AG09309 (cell line): ENCODE measurements at places on chromosomes 3 and 15.

DNA sequence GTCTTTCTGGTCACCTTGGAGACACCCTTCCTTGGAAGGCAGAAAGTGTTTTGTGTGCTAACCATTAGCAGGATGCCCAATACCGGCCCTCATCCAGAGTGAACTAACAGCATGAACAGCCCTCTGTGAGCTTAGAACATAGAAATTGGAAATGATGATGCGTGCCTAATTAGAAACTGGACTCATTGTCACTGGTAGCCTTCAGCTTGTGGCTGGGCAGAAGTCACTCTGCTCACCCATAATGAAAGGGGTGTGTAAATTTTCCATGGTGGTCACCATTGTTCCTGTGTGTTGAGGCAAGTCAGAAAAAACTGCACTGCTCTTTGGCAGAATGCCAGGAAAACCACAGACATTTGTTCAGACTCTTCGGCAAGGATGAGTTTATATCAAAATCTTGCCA is 74.7 kb upstream of the CNTN4 start:
- DNase-seq: no peak

DNA sequence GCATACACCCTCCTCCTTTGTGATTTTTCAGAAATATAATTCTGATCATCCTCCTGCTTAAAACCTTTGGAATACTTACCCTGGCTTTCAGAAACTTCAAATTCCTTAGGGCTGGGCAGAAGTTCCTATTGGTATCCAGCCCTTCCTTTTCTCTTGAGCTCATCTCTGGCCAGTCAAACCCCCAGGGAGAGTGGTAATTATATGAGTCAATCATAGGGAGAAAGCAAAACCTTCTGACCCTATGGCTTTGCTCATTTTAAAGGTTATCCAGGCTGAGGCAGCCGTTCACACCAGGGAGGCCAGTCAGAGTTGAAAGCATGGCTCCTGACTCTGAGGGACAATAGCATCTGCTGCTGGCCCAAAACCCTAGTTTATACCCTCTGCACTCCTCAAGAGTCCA is 23.9 kb upstream of the CTNNB1 start:
- no peak for DNase-seq

- DNase-seq: no peak
Observed at GRCh38 chr3:133997871-133998635, 31.7 kb downstream of the SLCO2A1 start.

DNA sequence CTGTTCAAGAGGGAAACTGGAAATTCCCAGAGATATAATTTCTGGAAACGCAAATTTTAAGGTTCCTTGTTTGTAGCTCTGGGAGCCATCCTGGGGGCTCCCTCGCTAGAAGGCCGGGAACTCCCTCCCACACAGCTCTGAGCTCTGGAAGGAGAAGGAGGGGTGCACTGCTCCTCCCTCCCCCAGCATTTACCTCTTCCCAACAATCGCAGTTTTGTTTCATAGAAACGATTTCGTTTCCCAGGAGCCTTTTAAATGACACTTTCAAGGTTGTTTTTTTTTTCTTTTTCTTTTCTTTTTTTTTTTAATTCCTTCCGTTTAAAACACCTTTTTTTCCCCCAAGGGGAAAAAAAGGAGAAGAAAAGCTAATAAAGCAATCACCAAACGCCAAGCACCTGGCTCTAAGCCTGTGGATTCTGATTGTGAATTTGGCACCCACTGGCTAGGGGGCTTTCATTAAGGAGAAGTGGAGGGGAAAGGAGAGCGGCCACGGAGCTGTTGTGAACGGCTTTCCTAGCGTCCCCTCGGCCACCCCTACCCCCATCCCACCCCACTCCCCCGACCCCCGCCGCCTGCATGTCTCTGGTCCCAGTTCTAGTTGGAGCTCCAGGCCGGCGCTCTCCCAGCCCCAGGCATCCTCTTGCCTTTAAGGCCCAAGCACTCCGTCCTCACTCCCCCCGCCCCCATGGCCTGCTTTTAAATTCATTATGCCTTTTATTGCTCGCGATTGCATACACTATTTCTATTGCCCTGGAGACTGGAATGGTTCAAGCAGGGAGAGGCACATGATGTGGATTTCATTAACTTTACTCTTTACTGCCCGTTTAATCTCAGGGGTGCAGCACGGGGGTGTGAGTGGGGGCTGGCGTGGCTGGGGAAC is 13.6 kb upstream of the CCDC33 start:
- no peak for DNase-seq

DNA sequence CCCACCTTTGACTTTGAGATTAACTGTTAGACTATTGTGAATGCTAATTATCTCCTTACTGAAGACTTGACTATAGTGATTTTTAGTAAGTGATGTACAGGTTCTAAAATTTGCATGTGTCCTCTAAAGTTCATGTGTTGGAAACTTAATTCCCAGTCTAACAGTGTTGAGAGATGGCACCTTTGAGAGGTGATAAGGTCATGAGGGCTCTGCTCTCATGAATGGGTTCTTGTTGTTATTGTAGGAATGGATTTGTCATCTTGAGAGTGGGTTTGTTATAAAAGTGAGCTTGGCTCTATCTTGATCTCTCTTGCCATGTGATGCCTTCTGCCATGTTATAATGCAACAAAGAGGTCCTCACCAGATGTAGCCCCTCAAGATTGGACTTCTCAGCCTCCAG is 18.9 kb upstream of the LMOD3 start:
- no peak for DNase-seq

- DNase-seq: no peak
Observed at GRCh38 chr3:53501178-53501577, 6.8 kb downstream of the CACNA1D start.

GRCh38 chr3:151213881-151214280 is 10.9 kb upstream of the GPR171 start:
- no peak for DNase-seq

GRCh38 chr3:194736896-194737600 is 51.4 kb downstream of the FAM43A start:
- no peak for DNase-seq

GRCh38 chr3:23565041-23565775 is 240.5 kb upstream of the UBE2E1 start:
- DNase-seq: no peak

DNA sequence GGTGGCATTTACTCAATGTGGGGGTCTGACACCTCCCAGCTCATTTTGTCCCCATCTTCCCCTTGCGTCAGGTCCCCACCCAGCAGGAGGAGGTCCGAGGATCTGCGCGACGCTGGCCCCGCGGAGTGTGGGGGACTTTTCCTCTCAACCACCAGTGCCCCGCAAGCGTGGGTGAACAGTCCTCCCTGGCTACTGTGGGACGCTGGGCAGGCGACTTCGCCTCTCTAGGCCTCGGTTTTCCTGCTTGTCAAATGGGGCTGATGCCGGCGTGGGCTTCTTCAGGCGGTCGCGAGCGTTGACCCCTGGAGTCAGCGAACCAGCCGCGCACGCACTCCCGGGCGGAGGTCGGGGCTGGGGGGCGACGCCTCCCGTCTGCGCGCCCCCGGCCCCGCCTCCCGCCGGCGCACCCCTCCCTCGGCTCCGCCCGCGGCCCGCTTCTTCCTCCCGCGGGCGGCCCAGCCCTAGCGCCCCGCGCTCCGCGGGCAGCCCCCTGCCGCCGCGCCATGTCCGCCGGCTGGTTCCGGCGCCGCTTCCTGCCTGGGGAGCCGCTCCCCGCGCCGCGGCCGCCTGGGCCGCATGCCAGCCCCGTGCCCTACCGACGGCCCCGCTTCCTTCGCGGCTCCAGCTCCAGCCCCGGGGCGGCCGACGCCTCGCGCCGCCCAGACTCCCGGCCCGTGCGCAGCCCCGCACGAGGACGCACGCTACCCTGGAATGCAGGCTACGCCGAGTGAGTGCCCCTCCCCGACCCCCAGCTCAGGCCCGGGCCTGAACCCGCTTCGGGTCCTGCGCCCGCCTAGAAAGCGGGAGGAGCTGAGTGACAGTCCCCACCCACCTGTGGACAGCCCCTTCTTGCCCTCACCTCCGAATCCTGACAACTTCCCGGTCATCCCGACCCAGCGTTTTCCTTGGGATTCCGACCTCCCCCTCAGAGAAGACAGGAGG is at the start of gene PPM1M:
Gene PPM1M (plus strand): TSS at position 438 of the 942 bp plus-strand sequence. CDS start 66 bp downstream, at position 504.
- no peak for DNase-seq

- no peak for DNase-seq
Observed at GRCh38 chr3:58120075-58120812, 90.5 kb downstream of the DNASE1L3 start.

DNA sequence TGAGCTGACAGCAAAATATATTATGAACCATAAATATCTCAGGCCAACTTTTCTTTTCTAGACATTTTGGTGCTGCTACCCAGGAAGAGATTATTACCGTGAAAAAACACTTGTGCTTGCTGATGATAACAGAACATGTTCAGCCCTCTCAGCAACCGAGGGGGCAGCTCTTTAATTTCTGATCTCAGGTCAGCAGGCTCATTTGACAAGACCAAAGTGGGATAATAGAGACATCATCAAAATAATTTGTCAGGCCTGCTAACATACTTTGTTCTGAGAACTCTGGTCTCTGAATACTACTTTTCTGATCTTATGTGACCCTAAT is 645.9 kb upstream of the KCNMB2 start:
- no peak for DNase-seq

- DNase-seq: no peak
Observed at GRCh38 chr3:186193534-186194450, 84.9 kb upstream of the ETV5 start.

DNA sequence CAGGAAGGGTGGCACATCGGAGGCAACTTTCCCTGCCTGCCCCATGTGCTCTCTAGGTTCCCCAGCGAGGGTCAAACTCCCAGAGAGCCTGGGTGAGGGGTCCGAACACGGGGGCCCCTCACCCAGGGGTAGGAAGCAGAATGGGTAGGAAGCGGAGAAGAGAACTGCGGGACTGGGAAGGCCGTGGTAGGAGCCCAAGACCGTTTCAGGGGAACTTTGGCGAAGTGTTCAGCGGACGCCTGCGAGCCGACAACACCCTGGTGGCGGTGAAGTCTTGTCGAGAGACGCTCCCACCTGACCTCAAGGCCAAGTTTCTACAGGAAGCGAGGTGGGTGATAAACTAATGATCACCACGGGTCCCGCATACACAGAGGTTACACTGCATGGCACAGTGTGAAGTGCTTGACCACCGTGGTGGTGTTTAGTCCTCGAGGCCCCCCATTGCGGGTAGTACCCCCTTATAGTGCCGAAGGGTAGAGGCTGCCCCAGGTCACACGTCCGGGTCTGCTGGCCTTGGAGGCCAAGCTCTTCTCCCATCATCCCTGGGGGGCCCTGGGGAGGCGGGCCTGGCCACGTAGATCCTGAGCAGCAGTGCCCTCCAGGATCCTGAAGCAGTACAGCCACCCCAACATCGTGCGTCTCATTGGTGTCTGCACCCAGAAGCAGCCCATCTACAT is 8.3 kb downstream of the FES start:
- no peak for DNase-seq

- DNase-seq: no peak
Observed at GRCh38 chr3:85427467-85427866, 468.7 kb downstream of the CADM2 start.

DNA sequence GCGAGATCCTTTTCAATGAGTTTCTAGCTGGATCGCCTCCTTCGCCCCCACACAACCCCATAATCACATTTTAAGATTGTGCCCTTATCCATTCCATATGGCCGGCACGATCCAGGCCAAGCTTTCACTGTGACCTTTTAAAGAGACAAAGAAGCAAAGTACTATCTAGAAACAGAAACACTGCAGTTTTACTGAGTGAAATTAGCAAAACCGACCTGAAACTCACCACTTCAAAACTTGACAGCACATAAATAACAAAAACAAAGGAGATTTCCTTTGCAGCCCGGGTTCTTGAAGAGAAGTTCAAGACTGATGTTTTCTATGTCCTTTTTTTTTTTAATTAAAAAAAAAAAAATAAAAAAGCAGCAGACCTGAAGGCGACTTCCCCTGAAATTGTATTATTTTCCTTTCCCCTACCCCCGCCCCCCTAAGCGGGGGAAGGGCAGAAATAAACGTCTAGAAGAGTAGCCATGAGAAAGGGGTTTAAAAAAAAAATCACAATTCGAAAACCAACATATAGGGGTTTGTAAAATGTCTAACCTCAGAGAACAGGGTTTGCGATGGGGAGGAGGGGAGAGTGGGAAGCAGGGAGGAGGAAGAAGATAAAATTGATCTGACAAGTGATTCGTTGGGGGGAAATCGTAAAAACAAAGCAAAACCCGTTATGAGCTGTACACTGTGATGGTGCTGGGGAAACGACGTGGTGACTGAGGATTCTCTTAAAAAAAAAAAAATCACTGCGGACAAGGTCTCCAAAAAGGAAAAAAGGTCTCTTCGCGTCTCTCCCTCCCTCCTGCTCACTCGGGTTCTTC is 1.5 kb downstream of the SATB1 start:
- no peak for DNase-seq

DNA sequence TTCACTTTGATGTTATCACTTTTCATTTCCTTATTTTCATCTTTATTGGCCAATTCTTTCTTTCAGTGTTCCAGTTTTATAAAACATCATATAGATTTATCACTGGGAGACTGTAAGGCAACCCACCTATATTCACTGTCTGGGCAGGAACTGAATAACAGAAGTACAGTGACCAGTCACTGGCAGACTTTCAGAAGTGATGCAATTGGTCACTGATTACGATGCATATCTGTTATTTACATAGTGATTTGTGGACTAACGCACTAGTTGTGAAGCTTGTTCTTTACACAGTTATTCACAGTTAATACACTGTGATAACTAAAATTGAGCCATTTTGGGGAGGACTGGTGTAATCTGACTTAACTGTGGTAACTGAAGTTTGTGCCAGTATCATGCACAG is 190.2 kb upstream of the DPH6 start:
- DNase-seq: no peak

DNA sequence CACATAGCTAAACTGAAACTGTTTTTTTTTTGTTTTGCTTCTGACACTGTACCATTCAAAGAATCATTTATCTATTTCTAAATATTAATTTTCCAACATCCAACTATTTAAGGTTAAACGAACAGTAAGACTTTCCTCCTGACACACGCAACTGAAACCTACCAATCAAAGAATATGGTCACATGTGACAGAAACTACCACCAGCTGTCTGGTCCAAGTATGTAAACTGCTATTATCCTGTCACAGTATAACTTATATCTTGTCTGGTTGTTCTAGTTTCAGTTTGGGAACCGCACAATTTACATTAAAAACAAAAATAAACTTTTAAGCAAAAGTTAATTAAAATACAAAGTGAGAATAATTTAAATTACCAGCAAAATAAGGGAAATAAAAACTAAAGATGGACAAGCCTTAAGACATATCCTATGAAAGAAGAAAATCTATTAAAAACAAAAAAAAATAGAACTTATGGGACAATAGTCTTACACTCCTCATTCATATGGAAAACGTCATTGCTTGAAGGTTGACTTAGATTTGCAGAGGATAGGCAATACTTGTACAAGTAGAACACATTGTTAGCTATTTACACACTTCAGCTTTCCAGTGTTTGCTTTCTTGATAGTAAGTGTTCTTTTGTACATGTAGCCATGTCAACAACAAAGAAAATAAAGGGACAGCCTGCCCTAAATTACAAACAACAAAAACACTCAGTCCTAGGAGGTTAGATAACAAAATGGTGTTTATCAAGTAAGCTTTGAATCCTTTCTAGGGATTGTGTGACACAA is 26.8 kb upstream of the CHRM5 start:
- no peak for DNase-seq

- no peak for DNase-seq
Observed at GRCh38 chr3:49602049-49602554, 47.8 kb downstream of the BSN start.
